Stimulated activated CD4-positive, alpha-beta T cell treated with anti-CD3 and anti-CD28 coated beads, Interleukin-1b, Interleukin-23, amount 100 ng/mL, for 24 hours (primary cell): ENCODE measurements at places on chromosomes 1 and 21.
A peak's percentile ranks its signal among the peaks of the same experiment; 100 is the strongest.

- DNase-seq: no peak
Measured at GRCh38 chr21:43341378-43342161, 85.4 kb downstream of the SIK1 start.

DNA sequence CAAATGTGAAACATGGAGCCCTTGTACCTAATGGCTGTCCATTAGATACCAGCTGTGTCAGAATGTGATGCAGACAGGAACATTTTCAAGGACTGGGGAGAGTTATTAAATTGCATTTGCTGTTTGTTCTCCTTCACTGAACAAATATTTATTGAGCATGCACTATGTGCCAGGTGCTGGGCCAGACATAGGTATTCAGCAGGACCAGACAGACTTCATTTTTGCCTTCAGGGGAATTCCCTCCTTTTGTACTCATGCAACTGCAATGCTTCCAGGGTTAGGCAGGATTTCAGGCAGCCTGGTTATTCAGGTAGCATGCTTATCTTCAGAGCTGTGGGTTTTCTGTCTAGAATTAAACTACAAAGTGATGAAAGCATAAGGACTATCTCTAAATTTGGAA, 64.2 kb upstream of the SMYD2 start:
- no peak for DNase-seq

GRCh38 chr1:88168126-88168525, 515.9 kb upstream of the PKN2 start:
- DNase-seq: no peak

DNA sequence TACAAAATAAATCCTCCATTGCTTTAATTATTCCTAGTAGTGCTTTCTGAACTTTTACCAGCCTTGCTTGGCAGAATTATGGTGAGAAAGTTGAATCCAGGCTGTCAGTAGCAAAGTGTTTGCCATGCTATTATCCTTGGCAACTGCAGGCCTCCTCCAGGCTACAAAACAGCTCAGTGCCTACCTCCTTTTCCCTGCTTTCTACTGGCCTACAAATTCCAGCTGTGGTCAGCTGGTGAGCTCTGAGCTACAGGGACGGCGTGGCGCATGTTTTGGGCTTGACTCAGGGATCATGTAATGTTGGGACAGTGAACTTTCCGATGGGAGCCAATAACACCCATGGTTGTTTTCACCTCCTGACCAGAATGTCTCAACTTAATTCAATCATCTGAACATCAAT, 456.1 kb upstream of the ADAMTS5 start:
- DNase-seq: no peak

GRCh38 chr1:200668514-200669313, 993 bp downstream of the DDX59 start:
- no peak for DNase-seq

GRCh38 chr1:44511769-44512168, 106.7 kb downstream of the RNF220 start:
- peak; percentile 13 for DNase-seq

GRCh38 chr21:39818557-39818956, 48.7 kb upstream of the PCP4 start:
- DNase-seq: no peak

DNA sequence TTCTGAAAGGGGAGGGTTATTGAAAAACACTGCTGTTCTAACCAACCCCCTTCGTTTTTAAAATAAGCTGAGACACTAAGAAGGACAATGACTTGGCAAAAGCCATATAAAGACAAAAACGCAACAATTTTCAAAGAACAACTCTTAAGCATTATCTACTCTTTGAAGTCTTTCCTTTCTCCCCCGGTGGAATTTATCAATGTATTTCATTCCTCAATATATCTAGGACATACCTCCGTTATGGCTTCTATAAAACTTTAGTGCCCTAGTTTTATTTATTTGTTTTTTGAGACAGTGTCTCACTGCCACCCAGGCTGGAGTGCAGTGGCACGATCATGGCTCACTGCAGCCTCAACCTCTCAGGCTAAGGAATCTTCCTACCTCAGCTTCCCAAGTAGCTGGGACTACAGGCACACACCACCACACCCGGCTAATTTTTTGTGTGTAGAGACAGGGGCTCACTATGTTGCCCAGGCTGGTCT, 3.2 kb downstream of the NRDC start:
- no peak for DNase-seq

DNA sequence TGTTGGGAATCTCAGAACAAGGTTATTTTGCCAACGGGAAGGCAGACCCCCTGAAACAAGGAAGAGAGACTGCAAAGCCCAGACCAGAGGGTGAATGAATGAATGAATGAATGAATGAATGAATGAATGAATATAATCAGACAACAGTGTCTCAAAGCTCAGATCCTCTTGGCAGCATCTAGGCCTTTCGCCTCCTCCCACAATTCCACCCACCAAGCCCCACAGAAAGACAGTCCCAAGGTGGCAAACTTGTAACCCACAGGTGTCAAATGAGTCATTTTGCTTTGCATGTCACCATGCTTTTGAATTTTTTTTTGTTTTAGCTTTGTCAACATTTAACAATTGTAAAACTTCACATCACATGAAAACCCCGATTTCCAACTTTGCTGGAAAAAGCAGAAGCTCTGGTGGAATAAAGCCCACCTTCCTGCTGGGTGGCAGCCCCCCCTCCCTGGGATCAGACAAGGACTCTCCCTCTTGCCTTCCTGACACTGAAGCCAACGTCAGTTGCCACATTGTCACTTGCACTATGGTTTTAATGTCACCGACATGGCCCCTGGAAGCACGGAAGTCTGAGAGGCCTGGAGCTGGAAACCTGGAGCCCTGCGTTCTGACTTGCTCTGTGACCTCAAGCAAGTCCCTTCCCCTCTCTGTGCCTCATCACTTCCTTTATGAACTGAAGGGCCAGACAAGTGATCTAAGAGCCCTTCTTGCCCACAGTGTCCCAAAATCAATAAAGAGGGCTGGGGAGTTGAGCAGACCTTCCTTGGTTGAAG, 134.6 kb upstream of the RUNX3 start:
- DNase-seq: peak; percentile 7

GRCh38 chr1:47547753-47548573, 110.1 kb downstream of the FOXD2 start:
- DNase-seq: no peak

DNA sequence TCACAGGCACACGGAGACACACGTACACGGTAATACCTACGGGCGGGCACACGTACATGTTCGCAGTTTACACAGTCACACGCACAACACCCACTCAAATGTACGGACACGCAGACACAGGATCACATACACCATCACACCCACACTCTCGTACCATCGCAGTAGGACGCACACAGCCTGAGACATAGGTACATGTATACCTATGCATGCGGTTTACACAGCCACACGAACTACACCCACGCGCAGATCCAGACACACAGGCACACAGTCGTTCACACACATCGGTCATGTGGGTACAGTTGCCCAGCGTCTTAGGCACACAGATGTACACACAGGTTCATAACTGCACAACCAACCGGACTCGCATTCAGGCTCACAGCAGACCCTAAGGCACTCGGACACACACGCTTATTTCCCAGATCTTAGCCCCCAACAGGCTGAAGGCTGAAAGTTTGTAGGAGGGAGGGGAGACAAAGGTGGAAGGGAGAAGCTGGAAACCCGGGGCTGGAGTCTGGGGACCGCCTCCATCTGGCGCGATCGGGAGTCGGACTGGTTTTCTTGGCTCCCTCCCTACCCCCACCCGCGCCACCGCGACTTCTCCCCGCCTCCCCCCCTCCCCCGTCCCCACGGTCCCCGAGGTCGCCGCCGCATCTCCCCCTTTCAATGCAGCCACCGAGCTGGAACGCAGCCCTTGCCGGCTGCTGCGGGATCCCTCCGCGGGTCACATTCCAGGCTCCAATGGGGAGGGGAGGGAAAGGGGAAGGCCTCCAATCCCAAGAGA, 51.9 kb upstream of the SYNC start:
- no peak for DNase-seq

DNA sequence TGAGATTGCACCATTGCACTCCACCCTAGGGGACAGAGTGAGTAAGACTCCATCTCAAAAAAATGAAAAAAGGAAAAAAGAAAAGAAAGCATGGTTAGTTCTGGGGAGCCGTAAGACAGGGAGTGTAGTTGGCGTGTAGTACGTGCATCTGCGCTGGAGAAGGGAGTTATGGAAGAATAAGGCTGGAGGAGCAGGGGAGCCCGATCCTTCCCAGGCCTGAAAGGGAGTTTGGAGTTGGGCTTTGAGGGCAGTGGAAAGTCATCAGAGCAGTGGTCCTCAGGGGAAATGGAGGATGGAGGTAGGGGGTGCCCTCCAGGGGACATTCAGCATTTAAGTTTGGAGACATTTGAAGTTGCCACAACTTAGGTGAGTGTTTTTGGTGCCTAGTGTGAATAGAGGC, 11.3 kb upstream of the TMEM201 start:
- no peak for DNase-seq

DNA sequence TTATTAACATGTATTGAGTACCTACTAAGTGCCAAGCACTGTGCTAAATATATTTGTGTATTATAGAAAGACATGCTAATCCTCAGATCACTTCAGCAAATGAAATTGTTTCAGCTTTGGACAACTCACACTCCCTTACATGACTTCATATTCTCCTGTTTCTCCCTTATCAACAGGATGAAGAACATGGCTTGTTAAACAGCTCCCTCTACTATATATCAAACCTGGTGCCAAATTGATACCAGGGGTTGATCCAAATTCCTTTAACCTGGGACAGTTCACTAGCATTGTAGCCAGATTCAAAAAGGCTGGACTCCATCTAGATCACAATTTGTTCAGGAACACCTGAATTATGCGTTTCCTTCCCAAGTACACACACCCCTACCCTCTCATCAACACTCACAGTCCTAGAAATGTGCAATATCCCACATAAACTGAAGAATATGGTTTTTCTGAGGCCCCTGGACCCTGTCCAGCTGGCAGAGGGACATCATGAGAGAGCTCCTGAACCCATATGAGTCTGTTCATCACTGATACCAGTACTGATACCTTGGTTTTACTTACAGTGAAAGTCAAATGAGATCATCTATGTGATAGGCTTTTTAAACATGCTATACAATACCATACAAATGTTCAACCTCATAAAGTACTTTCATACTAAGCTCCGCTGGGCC, 47.0 kb upstream of the PALMD start:
- no peak for DNase-seq

DNA sequence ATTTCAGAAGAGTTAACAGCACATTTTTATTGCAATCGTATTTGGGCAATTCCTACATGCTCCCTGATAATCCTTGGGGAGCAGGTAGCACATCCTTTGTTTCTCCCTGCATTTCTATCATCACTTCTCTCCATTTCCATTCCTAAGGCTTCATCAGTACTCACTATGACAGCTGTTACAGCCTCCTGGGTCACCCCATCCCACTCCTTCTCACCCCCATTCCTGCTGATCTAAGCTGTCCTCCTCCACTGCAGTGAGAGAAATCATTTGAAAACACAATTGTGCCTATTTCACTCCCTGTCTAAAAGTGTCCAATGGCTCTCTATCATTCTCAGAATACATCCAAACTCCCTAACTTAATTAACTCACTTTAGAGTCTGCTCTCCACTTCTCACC, 17.0 kb upstream of the TSPAN1 start:
- no peak for DNase-seq

- no peak for DNase-seq
Measured at GRCh38 chr21:36704281-36704957, 5.5 kb downstream of the SIM2 start.

DNA sequence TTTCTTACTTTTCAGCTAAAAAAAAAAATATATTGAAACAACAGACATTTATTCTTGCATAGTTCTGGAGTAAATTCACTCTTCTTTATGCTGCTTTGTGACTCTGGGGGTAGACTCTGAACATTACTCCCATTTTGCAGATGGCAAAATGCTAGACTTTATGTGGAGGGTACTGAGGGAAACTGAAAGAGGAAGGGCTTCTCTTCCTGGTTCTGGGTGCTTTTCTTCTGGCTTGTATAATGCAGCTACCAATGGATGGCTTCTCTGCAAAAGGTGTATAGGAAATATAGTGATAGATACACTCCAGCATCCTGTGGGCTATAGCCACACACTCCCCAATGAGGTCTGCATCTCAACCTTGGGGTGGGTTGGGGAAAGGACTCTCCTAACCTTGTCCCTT, 19.7 kb upstream of the ZBTB40 start:
- no peak for DNase-seq

- DNase-seq: no peak
Measured at GRCh38 chr1:201349092-201349491, 28.4 kb downstream of the TNNT2 start.

- no peak for DNase-seq
Measured at GRCh38 chr1:14748977-14749376, 150.5 kb downstream of the KAZN start.

DNA sequence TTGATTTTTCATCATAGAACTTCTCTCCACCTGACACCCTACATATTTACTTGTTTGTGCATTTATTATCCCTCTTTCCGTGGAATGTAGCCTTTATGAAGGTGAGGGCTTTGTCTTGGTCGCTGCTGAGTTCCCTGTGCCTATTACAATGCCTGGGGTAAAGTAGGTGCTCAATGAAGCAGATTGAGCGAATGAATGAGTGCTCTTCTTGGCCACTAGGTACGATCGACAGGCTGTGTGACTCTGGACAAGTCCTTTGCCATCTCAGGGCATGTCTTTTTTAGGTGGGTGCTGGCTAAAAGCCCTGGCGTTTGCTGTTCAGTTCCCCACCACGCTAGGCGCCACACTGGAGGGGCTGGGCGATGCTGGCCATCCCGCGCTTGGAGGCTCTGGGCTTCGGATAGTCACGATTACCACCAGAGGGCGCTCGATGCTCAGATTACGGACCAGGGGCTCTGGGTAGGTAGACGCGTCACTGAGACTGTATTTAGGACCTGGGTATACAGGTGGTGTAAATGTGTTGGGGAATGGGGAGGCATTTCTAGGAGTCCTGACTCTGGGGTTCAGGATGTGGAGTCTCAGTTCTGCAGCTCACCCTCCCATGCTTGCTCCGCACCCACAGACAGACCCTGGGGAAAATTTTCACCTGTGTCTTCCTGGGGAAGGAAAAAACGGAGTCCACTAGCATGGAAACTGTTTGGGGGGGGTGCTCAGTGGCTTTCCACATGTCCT, 71.0 kb upstream of the CSF3R start:
- peak; percentile 50 for DNase-seq

DNA sequence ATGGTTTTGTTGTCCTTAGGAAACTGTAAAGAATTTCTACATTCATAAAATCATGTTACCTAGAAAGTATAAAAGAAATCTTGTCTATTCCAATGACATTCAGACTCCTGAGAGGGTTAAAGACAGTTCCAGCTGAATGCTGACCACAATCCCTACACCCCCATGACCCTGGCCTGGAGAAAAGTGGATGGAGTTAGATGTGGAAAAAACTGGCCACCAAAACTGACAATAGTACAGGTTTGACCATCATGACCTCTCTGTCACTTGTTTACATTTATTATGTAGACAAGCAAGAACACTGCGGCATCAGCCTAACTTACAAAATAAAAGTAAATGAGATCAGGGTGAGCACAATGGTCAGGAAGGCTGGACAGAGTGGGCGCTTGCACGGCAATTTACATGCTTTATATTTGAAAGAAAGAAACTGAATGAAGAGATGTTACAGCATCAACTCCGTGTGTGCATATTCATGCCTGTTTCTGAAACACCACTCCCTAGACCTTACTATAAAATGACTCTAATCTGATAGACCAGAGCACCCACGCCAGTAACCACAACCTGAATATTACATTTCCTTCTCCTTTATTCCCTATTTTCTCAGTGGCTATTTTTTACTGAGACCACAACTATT, 116.0 kb downstream of the ESRRG start:
- no peak for DNase-seq

- DNase-seq: no peak
Measured at GRCh38 chr1:6207075-6207885, 1.4 kb downstream of the RNF207 start.
